ENCODE measurements at places on chromosomes 3 and 15.

DNA sequence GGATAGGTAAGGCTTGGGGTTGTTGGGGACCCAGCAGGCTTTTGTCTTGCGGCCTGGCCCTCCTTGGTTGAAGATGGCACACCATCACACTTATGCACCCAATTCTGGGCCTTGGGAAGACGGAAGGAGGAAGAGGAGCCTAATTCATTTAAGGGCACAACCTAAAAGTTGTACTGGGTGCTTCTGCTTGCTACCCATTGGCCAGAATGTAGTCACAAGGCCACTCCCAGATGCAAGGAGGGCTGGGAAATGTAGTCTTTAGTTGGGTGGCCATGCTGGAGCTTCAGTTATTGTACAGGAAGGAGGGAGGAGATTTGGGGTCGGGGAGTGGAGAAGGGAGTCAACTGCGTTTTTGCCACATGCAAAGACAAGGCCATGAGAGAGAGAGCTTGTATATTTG is 109.2 kb downstream of the TMEM266 start:
- no peak for DNase-seq

- no peak for DNase-seq
These were observed 79.8 kb downstream of the CRTC3 start for GRCh38 chr15:90609242-90610180.

- no peak for DNase-seq
These were observed 64.6 kb downstream of the CYP11A1 start for GRCh38 chr15:74302821-74303359.

GRCh38 chr15:40766194-40766815 is 2.4 kb downstream of the GCHFR start:
- DNase-seq, result no peak

GRCh38 chr15:49490966-49491365 is 67.9 kb downstream of the FGF7 start:
- DNase-seq, result no peak

DNA sequence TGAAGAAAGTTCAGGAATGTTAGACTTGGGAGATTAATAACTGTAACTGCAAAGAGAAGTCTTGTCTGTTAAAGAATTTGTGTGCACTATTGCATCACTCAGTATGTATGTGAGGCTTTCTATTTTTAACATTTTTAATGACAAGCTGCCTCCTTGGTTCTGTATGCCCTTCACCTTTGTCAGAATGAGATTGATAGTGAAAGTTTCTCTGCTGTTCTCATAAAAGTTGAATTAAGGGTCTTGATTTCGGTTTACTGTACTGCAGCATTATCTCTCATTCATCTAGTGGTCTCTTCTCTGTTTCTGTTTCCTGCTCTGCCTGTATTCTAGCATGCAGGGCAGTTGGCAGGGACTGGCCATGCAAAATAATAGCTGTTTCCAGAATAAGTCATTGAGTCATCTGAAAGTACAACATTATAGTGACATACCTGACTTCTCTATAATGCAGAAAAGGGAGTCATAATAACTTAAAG is 454.9 kb downstream of the IL5RA start:
- DNase-seq, result no peak

GRCh38 chr3:194087995-194088855 is 47.7 kb upstream of the HES1 start:
- no peak for DNase-seq

GRCh38 chr15:40279437-40280141 is 3.3 kb downstream of the ANKRD63 start:
- peak; percentile 42 for DNase-seq

GRCh38 chr3:112776000-112776399 is 70.7 kb downstream of the CD200R1L start:
- no peak for DNase-seq

DNA sequence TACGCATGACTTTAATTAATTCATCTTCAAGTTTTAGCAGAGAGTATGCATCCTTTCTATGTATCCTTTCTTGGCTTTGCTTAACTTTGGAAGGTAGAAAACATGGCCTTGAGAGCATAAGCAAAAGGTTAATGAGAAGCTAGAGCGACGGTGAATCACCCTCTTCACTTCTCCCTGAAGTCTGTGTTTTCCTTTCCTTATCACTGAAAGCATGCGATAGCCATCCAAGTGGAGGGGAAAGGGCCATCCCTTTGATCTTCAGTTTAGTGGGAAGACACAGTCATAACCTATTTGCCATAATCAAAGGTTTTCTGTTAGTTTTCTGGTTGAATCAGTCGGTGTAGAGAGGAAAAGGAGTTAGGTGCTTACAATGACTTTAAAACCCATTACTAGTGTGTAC is 354.0 kb upstream of the ROBO2 start:
- no peak for DNase-seq

DNA sequence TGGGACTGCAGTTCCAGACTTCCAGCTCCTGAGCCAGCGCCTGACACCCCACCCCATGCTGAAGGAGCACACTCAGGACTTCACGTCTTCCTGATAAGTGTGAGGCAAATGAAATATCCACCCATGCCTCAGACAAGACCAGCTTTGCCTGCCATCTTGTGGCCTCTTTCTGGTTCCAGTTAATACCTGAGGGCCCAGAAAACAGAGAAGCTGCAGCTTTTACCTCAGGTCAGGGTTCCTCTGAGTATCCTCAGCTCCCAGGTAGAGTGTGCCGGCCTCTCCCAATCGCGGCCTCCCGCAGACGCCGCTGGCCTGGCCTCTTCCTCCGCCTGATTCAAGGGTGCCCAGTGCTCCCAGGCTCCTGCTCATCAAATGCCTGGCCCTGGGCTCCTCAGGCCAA is 5.1 kb upstream of the KLHL6 start:
- DNase-seq, result no peak

DNA sequence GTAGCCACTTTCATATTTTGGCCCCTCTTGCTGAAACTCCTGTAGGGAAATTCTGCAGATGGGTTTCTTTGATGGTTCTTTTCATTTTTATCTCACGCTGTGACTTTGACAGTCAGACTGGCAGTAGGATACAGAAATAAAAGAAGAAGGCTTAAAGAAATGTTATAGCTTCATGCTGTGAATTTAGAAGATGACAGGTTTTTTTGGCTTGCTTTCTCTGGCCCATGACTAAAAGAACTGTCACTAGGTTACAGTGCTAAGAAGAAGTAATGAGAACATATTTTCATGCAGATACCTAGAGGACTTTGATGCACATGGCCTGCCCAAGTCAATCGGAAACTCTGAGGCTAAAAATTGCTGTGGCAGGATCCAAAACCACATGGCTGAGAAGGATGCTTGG is 334.5 kb downstream of the EPHA6 start:
- DNase-seq, result no peak

- DNase-seq, result no peak
These were observed 67.8 kb upstream of the ICE2 start for GRCh38 chr15:60546744-60547143.

DNA sequence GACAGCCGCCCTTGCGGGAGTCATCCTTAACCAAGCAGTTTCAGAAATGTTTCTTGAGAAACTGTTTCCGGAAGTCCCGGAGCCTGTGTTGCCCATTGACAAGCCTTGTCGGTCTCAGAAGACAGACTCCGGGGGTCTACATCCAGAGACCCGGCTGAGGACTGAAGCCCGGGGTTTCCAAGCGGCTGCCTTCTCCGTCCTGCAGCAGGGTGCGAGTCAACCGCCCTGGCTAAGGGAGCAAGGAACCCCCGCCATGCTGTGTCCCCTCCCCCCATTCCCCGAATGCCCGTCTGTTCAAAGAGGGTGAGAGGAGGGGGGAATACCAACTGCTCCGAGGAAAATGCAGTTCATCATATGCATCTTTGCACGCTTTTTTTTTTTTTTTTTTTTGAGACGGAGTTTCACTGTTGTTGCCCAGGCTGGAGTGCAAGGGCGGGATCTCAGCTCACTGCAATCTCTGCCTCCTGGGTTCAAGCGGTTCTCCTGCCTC is 61.6 kb downstream of the ATP1B3 start:
- DNase-seq, result no peak

GRCh38 chr3:72690629-72691028 is 157.6 kb downstream of the SHQ1 start:
- DNase-seq, result no peak

DNA sequence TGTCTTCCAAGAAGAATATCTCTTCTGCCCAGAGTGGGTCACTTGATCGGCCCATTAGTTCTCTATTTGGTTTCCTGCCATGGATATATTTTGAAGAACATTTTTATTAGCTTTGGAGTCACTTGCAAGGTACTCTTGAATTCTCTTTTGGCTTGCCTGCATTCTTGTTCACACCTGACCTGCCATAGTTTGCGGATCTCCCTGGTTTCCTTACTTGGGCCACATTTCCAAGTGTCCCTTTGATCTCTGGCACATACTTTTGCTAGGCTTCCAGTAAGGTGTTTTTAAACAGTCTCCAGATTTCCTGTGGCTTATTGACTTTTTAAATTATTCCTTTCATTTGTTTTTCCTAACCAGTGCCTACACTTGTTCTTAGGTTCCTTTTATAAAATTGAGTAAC is 488.5 kb upstream of the MDFIC2 start:
- DNase-seq, result no peak

DNA sequence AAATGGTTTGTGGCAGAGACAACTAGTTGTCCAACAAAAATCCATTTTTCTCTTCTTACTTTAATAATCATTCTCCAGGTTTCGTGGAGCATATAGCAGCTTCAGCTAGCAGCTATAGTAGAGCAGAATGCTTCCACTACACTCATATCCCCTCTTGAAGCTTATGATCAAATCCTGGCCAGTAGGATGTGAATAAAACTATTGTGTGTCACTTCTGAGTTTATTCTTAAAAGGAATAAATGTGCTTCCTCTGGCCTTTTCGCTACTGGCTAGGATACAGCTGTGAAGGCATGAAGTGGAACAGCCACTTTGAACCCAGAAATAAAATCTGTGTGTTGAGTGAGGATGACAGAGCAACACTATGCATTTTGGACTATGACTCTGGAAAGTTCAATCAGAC is 7.8 kb upstream of the CPOX start:
- no peak for DNase-seq

DNA sequence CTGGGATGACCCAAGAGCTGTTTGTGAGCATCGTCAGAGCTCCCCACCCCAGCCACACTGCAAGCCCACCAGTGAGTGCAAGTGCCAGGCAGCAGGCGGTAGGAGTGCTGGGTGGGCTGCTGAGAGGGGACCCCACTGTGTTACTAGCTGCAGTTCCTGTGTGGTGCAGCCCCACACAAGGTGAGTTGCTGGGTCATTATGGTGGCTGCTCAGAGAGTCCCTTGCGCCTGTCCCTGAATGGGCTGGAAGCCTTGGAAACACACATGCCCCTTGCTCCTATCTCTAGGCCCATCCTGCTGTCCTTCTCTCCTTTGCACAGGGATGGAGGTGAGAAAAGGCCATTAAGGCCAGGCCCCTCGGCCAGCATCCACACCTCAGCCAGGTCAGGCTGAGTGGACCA is 83.7 kb downstream of the SEC22A start:
- DNase-seq, result no peak

DNA sequence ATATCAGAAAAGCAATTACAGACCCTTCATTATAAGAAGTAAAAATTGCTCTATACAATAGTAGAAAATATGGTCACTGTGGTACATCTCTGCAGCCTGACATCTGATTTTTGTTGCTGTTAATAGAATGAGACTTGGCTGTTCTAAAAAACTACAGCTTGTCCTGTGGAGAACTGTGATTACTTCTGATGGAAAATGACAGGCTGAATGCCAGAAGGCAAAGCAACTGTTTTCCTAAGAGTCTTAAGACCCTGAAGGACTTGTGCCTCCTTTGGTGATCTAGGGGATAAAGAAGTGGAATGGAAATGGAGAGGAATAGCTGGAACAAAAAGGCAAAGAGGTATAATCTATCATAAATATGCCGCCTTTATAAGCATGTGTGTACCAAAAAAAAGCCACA is 314.8 kb downstream of the BCHE start:
- DNase-seq, result no peak

DNA sequence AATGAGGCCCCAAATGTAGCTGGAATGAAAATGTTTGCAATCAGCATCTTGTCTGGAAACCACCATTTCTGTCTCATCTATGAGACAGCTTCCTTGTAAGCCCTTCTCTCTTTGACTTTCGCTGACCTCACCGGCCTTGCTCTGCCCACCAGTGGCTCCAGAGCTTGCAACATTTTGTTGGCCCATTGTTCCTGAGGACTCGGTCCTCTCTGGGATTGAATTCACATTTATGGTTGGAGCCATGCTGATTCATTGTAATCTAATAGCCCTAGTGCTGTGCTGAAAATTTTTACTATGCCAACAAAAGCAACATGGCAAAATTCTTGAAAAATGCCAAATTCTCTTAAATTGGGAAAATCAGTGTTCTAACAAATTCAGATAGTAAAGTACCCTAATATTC is 37.2 kb downstream of the ABHD5 start:
- DNase-seq, result no peak

DNA sequence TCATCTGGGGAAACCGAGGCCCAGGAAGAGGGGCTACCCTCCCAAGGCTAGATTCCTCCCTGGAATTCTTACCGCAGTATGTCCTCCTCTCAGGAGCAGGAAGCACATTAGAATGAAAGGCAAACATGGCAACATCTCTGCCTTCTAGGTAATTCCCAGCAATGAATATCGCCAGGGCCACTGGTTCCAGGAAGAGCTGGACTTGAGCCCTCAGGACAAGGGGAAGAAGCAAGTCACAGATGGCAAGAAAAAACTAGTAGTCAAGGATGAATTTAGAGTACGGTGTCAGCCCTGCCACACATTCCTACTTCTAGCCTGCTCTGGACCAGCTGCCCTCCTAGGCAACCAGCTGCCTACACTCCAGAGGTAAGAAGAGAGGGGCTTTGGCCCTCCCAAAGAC is 42.9 kb downstream of the MEGF11 start:
- DNase-seq, result no peak

DNA sequence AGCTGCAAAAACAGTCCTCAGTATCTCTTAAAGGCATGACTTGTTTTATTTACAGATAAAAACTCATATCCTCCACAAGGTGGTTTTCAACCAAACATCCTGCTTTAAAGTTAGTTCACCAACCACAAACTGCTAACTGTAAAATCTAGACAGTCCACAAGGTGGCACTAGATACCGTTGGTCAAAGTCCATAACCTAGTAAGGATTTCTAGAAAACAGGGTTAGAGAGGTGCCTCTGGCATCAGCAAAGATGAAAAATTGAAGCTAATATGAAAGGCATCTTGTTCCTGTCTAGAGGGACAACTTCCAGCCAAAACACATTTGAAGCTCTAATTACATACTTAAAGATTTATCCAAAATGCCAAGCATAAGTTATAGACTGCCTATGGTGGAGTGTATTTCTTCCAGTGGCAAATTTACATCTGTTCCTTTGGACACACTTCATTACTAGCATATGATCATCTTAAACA is 56.0 kb downstream of the ZMAT3 start:
- peak; percentile 76 for DNase-seq

DNA sequence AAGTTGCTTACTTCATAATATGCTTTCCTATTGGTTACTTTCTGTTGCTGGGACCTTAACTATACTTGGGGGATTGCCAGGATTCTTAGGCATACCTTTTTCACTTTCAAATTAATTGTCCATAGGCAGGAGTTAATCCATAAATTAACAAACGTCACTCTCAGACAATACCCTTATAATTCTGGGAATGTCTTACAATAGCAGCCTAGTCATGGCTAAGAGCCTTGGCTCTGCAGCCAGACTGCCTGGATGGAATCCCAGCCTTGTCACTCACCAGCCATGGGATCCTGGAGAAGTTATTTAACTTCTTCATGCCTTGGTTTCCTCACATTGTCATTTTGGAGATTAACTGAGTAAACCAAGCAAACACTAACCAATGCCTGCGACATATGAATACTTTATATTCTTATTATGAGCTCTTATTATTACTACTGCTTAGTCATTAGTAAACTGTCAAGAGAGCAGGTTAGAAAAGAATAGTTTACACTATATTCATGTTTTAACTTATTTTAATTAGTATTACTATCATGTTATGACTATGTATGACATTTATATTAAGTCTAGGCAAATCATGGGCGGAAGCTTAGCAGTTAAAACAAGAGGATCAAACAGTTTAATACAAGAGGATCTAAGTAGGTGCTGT is 29.0 kb downstream of the GYG1 start:
- no peak for DNase-seq

Data from PC-9 (cell line).